ENCODE measurements at places on chromosomes 7 and 10.

DNA sequence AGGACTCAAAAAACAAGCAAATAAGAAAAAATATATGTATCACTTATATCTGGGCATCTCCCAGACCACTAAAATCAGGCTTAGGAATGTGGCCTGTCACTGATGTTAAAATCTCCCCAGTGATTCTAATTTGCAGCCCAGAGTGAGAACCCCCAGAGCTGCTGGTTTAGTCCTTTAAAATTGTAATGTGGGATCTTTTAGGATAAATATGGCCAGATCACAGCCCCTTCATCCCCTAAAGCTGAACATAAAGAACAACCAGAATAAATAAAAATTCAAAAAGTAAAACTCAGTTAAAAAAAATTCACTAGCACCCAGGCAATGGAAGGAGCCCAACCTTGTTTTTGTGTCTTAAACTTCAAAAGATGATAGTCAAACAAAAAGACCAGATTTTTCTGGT is 46.4 kb upstream of the MTURN start:
- no peak for DNase-seq

GRCh38 chr10:119826771-119827170 is 45.9 kb downstream of the MCMBP start:
- no peak for DNase-seq

DNA sequence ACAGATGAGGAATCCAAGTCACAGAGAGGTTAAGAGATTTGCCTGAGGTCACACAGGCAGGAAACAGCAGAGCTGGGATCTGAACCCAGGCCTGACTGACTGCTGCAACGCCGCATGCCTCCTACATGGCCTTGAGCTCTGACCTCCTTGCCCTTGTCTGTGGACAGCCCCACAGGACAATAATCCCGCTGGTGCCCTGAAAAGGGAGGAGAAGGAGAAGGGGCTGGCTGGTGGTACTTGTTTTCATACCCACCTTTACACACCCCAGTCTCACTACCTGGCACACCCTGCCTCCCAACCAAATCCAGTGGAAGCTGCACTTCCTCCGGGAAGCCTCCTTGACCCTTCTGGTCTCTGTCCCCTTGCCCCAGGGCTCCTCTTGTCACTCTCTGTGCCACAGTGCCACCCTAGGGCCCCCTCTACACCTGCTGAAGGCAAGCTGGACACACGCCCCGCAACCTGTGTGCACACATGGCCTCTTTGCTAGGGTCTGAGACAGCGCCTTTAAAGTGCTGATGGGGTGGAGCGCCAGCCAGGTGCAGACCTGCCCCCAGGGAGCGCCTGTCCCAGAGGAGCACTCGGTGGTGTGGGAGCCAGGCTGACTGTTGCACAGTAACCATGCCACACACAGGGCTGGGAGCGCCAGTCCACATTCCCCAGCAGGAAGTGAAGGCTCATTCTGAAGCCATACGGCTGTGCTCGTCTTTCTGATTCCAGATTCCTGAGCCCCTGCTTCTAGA is 38.6 kb downstream of the ZCCHC24 start:
- no peak for DNase-seq

GRCh38 chr7:67019562-67020390 is 23.1 kb downstream of the TYW1 start:
- DNase-seq: no peak

- no peak for DNase-seq
Observed at GRCh38 chr10:68276224-68276623, 44.3 kb upstream of the ATOH7 start.

GRCh38 chr7:15561835-15562234 is at the start of gene AGMO:
AGMO (minus strand) TSS chr7:15562015.
- DNase-seq: no peak

- no peak for DNase-seq
Observed at GRCh38 chr10:101828766-101829551, 10.7 kb upstream of the OGA start.

GRCh38 chr10:37860494-37861190 is 3.2 kb upstream of the ZNF248 start:
- DNase-seq: no peak

DNA sequence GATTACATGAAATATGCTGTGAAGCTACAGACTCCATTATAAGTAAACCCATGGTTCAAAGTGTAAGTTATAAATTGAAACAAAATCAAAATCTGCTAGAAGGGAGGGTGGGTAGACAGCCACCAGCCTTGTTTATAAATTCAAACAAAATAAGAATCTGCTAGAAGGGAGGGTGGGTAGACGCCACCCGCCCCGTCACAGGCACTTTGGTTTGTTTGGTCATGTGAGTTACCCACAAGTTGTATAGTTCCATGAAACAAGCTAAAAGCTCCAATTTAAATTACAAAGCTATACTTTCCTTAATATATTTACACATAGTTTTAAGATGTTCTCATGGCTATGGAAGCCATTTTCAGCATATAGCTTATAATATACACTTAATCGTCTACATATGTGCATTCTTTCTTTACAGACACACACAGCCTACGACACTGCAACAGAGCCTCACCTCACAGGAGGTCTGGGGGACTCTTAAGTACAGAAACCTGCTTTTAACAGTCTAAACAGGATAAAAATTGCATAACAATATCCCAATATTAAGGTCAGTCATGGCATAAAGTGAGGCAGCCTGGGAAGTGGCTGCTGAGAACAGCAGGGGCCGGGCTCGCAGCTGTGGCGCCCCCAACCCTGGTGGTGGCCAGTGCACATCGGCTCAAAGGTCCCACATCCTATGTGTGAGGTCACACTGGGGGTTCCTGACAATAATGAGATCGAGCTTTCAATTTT is 28.1 kb upstream of the NCAPG2 start:
- no peak for DNase-seq

DNA sequence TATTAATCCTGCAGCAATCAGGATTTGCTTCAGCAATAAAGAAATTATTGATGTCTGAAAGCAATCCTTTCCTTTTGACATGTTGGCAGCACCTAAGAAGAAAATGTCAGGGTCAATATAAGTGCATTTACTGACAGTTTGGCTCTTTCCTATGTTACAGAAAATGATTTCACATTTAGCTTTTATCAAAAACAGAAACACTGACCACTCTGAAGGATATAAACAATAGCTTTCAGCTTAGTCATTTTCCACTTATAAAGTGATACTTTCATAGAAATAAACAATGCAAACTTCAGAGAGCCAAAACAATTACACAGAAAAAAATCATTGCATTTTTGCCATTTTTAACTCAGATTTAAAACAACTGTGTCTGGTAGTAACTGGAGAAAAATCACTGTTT is 325.6 kb upstream of the KAT6B start:
- DNase-seq: no peak

GRCh38 chr10:132557696-132558515 is 20.3 kb downstream of the INPP5A start:
- DNase-seq: no peak

DNA sequence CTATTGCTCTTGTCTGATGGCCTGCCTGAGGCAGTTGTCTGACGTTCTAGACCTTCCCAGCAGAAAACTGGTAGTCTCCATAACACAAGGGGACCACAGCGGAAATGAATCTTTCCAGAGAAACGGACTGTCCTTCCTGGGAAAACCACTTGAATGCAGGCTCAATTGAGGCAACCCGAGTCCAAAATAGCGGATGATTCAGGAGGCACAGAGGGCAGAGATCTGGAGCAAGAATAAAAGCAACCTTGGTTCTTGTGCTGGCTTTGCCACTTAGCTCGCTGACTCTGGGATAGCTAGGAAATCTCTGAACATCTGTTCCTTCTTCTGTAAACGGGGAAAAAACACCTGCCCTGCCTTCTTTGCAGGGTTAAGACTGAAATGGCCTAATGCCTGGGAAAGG is 178.8 kb downstream of the NEURL1 start:
- no peak for DNase-seq

DNA sequence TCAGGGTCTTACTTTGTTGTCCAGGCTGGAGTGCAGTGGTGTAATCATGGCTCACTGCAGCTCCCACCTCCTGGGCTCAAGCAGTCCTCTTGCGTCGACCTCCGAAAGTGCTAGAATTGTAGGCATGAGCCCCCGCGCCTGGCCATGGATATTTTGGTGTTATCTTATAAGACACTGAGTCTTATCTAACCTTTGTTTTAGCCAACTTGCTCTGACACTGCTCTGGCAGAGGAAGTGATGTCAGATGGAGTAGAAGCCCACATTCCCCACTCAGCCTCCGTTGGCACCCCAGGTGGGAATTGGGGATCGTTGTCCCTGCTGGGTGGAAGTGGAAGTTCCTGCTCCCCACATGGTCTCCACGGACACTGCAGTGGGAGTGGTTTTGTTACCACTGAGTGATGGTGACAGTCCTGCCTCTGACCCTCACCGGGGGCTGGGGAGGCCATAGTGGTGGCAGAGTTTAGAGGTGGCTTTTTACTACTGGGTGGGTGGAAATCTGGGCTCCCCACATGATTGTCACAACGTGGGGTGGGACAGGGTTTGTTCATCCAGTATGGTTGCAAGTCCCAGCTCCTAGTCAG is 98.9 kb downstream of the ANKRD61 start:
- no peak for DNase-seq

GRCh38 chr7:77434570-77435275 is 18.6 kb upstream of the GSAP start:
- no peak for DNase-seq

- no peak for DNase-seq
Observed at GRCh38 chr7:128935342-128935730, 2.4 kb upstream of the IRF5 start.

DNA sequence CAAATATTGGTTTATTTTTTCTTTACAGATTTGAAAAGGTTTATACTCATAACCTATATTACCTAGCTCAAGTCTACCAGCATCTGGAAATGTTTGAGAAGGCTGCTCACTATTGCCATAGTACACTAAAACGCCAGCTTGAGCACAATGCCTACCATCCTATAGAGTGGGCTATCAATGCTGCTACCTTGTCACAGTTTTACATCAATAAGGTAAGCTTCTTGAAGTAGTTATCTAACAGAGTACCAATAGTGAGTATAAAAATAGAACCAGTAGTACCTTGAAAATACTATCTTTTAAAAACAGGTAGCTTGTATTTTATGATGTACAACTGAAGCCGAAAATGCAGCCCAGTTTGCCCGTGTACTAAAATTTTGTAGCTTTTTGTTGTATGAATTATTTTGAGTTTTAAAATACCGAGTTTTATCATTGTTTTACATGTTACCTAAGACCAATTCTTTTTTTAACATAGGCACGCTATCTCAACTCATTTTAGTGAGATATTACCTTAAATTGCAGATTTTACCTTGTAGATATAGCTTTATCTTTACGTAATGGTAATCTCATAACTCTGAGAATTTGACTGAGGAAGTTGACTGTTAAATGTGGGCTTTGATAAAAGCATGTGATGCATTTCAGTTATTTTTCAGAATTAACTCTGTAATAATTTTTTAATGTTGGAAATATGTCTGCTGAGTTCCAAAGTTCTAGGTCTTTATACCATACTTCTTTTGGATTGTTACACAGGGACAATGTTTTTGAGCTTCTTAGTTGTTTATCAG is 17.3 kb downstream of the KIFBP start:
- no peak for DNase-seq

GRCh38 chr10:107544706-107545520 is 380.4 kb upstream of the SORCS1 start:
- DNase-seq: no peak

All from stimulated activated naive CD4-positive, alpha-beta T cell treated with Interleukin-2 at 50 U/mL for 16 hours (primary cell).